ENCODE measurements at places on chromosomes 3 and 15.
A peak's percentile ranks its signal among the peaks of the same experiment; 100 is the strongest.

DNA sequence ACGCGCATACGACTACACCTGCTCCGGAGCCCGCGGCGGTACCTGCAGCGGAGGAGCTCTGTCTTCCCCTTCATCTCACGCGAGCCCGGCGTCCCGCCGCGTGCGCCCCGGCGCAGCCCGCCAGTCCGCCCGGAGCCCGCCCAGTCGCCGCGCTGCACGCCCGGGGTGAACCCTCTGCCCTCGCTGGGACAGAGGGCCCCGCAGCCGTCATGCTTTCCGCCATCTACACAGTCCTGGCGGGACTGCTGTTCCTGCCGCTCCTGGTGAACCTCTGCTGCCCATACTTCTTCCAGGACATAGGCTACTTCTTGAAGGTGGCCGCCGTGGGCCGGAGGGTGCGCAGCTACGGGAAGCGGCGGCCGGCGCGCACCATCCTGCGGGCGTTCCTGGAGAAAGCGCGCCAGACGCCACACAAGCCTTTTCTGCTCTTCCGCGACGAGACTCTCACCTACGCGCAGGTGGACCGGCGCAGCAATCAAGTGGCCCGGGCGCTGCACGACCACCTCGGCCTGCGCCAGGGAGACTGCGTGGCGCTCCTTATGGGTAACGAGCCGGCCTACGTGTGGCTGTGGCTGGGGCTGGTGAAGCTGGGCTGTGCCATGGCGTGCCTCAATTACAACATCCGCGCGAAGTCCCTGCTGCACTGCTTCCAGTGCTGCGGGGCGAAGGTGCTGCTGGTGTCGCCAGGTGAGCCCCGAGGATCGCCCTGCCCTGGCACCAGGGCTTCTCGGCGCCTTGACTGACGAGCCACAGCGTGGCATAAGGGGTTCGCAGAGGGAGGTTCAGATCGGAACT lies 420 bp downstream of the SLC27A2 start:
- DNase-seq, result peak; percentile 10

- DNase-seq, result no peak
These were observed 71.7 kb downstream of the TMCO5A start for GRCh38 chr15:38005953-38006808.

DNA sequence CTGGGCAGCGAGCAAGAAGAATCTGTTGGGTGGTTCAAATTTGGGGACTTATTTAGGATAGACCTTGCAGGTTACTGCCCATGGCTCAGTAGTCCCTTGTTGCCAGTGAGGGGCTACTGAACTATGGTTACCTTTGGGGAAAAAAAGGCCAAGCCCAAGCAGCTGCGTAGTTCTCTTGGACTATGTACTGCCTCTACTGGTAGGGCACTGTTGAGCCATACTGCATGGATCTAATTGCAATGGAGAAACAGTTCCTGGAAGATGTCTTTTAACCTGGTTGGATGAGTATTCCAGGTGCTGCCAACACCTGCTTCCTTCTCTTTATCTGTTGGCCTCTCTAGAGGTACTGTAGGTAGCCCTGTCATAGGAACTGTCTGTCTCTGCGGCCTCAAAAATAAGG lies 671.9 kb upstream of the CBLB start:
- DNase-seq, result no peak

DNA sequence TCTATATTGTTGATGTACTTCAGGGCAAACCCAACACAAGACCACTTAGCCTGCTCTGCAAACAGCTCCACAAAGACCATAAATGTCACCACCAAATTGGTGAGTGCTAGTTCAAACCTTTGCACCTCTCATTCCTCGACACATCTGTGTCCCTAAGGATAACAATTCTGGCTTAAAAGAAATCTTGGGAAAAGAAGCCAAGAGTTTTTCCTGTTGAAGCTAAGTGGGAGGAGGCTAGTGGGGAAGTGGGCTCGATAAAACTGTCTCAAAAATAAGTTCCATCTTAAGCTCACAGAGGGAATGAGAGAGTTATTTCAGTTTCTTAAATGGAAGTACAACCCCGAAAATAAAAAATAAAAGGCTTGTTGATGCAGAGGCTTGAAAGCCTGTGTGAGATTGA lies 40.4 kb upstream of the PRICKLE2 start:
- DNase-seq, result no peak

- DNase-seq, result no peak
These were observed 69.6 kb downstream of the APBA2 start for GRCh38 chr15:28955160-28955992.
